ENCODE measurements at places on chromosomes 4 and X. TPM values are rescaled to one million over a fixed set of nuclear protein-coding genes. Genes with fewer than 3 reads are reported as not detected.
A peak's percentile ranks its signal among the peaks of the same experiment; 100 is the strongest.

The AKAP14 gene
- not detected for total RNA-seq

The MAOB gene
- total RNA-seq, result not detected

The RBMXL3 gene
- total RNA-seq, result not detected

The GLUD2 gene
- 0.36 TPM for total RNA-seq

The RTL3 gene
- total RNA-seq, result 1.3 TPM

The ARHGAP6 gene
- 16.8 TPM for total RNA-seq

DNA sequence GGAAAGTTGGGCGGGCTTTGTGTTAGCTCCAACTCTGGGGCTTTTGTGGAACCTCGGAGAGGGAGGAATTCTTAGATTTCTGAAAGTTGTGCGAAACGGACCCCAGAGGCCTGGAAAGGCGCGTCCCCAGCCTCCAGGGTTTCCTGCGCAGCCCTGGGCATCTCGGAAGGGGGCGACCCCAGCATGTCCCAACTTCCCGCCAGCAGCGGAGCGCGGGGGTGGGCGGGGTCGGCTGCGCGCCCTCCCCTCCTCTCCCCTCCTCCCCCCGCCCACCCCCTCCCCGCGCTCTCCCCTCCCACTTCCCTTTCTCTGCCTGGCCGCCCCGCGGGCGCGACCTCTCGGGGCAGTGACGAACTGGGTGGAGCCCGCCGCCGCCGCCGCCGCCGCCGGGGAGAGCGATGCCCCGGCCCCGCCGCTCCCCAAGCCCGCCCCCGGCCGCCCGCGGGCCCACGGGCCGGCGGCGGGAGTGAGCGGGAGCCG lies 16.8 kb downstream of the PTTG2 start:
- peak; percentile 79 for DNase-seq

DNA sequence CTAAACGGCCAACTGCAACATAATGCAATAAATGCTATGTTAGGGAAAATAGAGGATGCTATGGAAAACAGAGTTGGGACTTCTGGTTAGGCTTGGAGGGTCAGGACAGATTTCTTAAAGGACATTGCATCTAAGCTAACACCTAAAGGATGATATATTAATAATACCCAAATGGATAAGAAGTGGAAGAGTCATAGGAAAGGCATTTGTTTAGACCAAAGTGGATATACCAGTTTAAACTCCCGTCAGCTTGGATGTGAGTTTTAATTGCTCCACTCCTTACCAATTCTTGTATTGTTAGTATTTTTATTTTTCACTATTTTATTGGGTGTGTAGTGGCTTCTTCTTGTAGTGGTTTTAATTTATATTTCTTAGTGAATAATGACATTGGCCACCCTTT lies 93.9 kb downstream of the PTPN13 start:
- DNase-seq, result no peak

GRCh38 chr4:186689476-186689875 lies 34.2 kb downstream of the FAT1 start:
- DNase-seq, result no peak

DNA sequence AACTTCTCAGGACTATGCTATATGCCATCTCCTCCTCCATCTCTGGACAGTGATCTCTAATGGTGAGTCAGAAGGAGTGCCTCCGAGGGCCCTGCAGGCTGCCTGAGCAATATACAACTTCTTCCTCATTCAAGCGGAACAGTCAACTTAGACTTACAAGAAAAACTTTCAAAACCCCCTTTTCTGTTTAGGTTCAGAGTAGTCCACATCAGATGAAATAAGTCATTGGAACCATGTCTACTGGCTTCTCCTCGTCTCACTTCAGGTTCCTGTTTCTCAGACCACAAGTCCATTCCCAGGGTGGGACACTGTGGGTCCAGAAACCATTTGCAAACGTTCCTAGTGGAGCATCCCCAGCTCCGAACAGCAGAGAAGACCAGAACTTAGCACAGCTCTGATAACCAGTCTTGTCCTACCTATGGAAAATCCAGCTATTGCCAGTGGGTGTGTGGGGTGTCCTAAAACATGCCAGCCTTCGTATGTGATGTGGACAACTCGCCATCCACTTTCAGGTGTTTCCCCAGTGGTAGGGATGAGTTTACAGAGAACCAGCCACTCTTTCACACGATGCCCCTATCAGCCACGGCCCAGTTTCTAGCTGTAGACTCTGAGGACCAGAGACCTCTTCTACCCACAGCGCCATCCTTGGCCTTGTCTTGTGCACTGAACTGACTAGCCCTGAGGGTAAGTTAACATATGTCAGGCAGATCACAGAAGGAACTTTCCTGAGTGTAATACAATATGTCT lies 32.7 kb upstream of the NKRF start:
- DNase-seq, result no peak

GRCh38 chr4:20364969-20365368 lies 113.3 kb downstream of the SLIT2 start:
- DNase-seq, result no peak

DNA sequence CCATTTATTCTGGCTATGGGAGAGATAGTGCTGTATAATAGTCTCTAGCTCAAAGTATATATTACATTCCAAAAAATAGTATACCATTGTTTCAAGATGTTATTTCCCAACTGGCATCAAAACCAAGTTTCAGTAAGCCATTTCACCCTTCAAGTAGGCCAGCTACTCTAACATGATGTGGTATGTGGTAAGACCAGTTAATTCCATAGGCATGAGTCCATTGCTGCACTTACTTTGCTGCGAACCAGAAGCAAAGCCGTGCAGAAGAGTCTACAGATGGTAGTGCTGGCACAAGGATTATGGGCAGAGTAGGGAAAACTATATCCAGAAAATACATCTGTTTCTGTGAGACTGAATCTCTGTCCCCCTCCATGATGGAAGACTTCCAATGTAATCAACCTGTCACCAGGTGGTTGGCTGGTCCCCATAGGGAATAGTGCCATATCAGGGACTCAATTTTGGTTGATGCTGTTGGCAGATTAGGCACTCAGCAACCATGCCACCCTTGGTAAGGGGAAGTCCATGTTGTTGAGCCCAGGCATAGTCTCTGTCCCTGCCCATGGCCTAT lies 49.8 kb upstream of the HSD17B10 start:
- peak; percentile 33 for DNase-seq

DNA sequence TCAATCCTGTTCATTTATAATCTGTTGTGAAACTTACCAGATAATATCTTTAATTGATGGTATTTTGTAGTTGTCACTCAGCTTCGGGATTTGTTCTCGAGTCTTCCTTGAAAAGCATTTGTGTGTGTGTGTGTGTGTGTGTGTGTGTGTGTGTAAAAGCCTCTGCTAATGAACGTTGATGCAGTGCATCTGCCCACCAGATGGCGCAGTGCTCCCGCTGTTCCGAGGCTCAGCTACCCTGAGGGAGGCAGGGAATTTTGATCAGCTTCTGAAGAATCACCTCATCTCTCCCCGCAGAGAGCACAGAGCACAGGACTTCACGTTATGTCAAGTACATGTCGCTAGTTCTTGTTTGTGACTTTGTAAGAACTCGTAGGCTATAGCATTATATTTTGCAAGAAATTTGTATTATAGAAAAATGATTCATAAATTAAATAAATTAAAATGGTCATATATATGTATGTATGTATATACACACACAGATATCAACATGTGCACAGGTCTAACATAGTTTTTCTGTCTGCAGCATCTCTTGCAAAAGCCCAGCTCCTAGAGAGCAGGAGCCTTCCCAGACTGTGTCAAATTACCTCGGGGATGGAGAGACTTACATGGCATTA lies 316.7 kb upstream of the IGFBP7 start:
- peak; percentile 30 for DNase-seq

DNA sequence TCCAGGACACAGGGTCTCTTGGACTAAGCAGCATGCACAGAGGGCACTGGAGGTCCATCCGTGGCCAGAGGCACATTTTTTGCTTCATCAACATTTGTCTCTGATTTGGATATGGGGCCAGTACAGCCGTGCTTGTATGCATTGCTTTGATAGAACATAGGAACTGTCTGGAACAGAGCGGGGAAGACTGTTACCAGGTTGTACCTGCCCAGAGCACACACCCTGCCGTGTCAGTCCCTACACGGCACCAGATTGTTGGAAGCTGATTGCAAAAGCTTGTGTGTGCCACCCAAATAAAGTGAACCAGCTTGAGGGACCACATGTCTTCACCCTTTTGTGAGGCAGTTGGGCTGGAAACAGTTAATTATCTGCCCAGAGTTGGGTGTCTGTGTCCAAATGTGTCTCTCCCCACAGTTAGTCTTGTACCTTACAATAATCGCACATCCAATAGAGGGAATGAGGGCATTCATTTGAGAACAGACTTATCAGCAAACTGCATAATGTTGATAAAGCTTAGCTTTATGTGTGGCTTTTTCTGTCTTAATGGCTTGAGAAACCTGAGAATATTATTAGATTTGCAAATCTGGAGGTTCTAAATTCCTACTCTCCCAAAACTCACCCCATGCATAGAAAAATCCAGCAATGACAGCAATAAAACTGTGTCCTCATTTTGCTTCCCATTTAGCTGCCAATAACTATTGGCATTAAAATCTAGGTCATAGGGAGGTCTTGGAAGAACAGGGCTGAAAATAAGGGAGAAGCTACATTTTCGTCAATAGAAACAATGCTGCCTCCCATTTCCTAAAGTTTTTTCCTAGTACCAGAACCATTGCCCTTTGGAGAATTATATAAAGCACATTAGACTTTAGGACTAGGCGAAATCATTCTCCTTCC lies 21.2 kb downstream of the KLF3 start:
- no peak for DNase-seq

DNA sequence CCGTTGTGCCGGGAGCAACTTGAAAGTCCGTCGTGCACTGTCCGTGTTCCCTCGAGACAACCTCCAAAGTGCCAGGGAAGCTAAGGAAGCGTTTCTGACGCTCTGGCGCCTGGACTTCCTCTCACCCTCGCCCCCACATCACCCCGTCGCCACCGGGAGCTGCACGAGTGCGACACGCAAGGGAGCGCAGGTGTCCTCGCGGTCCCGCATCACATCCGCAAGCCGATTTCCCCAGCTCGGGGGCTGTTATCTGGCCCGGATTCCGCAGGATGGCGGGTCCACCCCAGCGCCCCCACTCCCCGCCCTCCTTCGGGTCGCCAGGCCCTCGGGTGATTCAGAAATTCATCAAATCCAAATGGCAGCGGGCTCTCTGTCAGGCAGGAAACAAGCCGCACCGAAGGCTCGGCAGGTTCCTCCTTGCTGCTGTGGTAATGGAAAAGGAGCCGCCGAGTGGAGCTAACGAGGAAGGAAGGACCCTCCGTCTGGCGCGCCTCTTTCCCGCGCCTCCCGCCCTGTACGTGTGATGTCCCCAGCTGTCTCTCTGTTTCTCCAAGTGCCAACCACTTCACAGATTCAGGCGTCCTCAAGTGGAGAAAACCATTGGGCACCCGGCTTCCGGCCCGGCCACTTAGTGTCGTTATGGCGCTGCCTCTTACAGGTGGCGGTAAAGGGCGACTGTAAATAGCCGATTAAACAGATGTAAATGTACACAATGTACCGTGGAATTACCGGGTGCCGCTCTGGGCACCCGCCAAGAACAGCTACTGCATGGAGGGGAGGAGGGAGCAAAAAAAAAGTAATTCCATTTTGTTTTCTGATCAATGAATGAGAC lies 921 bp upstream of the SETD7 start:
- DNase-seq, result peak; percentile 88

DNA sequence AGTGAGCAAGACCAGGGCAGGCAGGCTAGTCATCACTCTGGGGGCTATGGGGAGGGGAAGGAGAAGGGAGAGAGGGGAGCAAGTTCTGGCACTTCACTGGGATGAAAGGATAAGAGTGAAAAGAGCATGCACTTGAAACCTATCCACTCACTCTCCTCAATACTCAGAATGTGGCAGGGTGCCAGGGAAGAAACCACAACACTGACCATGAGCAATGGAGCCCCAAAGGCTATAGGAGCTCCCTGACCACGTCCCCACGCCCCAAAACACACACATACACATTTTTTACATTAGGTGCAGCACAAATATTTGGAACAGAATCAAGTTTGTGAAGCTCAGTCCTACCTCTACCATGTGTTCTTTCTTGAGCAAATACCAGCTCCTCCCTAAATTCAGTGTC lies 132.2 kb downstream of the IDS start:
- peak; percentile 31 for DNase-seq

DNA sequence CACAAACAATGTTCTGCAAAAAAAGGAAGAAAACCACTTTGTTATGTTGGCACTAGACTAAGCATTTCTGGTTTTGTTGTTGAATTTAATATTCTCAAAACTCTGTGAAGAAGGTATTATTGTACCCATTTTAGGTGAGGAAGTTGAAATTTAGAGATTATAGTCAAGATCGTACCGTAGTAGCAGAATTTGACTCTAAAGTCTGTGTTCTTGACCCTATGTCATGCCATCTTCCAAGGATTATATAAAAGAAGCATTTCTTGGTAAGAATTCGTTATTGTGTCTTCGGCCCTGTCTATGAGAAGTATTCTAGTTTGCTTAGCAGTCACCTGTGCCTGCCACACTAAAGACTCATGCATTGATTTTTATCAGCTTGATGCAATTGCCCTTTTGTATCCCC lies 104.4 kb upstream of the MAP9 start:
- DNase-seq, result no peak

- DNase-seq, result peak; percentile 18
Measured at GRCh38 chr4:55359397-55359916, 13.4 kb downstream of the SRD5A3 start.

GRCh38 chr4:16706251-16706650 lies 192.2 kb downstream of the LDB2 start:
- no peak for DNase-seq

DNA sequence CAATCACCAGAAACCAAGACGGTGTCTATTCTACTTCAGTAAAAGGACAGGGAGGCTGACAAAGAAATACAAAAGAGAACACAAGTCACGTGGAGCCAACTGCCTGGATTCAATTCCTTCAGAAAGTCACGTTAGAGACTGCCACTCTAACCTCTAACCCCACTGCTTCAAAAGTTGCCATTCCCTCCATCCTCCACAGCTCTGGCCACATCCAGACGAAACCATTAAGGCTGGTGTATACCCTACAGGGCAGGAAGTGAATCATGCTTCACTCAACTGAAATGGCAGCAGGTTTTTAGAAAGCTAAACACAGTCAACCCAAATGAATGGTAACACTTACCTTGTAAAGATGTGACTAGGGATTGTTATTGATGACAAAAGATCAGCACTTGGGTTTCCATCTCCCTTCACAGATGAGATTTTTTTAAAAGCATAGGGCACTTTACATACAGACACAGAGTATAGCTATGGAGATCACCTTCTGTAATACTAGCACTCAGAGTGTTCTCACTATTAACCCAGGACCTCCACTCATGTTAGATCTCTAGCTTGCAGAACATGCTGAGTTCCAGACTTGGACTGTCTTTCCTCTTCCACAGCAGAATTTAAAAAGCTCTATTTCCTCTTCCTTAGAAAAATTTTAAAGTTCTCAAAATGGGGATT lies 37.4 kb downstream of the MAML3 start:
- no peak for DNase-seq

Measured in myocyte (in vitro differentiated cells).